ENCODE measurements at places on chromosomes 7 and 10.

DNA sequence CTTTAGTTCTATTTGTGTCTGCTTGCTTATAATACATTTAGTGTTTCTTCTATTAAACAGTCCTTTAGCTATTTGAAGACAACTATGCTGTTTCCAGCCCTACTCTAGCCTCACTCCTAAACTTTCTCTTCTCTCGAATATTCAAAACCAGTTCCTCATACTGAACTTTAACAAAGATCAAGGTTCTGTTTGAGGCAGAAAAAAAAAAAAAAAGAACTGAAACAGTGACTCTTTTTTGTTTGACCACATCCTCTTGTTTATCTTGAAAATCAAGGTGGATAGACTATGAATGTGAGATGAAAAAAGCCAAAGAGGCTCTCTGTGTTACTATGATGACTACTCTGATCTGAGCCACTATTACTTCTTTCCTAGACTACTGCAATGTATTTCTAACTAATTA, 154.3 kb downstream of the ZNF365 start:
- no peak for DNase-seq

DNA sequence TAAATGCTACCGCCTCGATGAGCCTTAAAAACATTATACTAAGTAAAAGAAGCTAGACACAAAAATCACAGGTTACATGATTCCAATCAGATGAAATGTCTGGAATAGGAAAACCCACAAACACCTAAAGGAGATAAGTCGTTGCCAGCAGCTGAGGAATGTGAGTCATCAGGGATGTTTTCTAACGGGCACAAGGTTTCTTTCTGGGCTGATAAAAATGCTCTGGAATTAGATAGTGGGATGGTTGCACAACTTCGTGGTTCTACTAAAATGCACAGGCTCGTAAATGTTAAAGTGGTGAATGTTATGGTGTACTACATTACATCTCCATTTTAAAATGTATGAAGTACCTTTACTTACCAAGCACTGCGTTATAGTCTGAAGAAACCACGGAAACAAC, 9.7 kb downstream of the ABLIM1 start:
- no peak for DNase-seq

- peak; percentile 19 for DNase-seq
Observed at GRCh38 chr7:135645296-135645904, 16.9 kb upstream of the STMP1 start.

DNA sequence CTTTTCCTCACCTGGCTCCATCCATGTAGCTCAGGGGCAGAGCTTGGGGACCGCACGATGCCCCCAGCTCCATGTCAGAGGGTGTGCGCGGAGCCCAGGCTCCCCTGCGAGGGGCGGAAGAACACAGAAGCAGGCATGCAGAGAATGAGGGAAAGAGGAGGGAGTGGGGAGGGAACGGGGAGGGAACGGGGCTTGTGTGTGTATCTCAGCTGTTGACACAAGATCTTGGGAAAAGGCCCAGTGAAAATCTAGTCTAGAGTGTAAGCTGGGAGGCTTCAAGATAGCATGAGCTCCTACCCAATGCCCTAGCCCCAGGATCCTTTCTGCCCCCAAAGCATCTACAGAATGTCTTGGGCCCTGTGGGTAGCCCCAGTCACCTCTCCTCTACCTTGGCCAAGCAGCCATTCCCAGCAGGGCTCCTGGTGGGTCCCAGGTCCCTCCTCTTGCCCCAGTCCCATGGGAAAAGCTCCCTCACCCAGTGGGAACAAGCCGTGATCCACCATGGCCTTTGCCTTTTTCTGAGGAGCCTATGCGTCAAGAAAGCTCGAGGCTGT, 25.1 kb upstream of the NDST2 start:
- DNase-seq, result no peak

DNA sequence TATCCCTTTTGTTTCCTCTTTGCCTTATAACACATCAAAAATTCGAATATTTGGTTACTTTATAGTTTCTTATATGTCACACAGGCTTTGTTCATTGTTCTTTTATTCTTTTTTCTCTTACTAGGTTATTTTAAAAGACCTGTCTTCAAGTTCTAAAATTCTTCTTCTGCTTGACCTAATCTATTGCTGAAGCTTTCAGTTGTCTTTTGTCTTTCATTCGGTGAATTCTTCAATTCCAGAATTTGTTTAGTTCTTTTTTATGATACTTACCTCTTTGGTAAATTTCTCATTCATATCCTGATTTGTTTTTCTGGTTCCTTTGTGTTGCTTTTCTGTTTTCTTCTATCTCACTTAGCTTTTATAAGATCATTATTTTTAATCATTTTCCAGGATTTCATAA, 188.4 kb downstream of the ZEB1 start:
- DNase-seq, result no peak

- DNase-seq, result no peak
Observed at GRCh38 chr7:155724327-155725005, 80.0 kb downstream of the RBM33 start.

GRCh38 chr7:129514683-129515082, 12.4 kb downstream of the SMKR1 start:
- DNase-seq, result no peak
